ENCODE measurements at places on chromosomes 6 and 20.

GRCh38 chr6:137776786-137777686 is 90.0 kb upstream of the TNFAIP3 start:
- no peak for DNase-seq

- no peak for DNase-seq
These were observed 10.9 kb upstream of the ATRN start for GRCh38 chr20:3459881-3460307.

DNA sequence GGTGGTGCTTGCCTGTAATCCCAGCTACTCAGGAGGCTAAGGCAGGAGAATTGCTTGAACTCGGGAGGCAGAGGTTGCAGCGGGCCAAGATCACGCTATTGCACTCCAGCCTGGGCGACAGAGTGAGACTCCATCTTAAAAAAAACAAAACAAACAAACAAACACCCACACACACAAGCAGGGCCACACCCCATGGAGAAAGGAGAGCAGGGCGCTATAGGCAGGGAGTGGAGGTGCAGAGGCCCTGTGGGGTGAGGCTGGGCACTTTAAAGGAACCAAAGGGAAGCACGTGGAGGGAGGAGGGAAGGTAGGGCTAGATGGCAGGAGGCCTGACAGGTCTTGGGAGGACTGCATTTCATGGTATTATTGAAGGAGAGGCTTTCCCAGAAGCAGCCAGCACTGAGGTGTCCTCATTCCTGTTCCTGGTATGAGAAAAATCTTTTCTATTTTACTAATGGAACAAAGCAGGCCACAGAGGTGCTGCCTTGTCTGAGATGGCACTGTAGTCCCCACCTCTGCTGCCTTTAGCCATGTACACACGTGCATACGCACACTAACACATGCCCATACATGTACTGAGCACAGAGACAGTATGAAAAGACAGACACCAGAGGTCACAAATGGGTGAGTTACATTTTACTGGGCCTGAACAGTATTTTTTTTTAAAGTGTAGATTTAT is 44.0 kb downstream of the BCAS4 start:
- DNase-seq: peak; percentile 37

DNA sequence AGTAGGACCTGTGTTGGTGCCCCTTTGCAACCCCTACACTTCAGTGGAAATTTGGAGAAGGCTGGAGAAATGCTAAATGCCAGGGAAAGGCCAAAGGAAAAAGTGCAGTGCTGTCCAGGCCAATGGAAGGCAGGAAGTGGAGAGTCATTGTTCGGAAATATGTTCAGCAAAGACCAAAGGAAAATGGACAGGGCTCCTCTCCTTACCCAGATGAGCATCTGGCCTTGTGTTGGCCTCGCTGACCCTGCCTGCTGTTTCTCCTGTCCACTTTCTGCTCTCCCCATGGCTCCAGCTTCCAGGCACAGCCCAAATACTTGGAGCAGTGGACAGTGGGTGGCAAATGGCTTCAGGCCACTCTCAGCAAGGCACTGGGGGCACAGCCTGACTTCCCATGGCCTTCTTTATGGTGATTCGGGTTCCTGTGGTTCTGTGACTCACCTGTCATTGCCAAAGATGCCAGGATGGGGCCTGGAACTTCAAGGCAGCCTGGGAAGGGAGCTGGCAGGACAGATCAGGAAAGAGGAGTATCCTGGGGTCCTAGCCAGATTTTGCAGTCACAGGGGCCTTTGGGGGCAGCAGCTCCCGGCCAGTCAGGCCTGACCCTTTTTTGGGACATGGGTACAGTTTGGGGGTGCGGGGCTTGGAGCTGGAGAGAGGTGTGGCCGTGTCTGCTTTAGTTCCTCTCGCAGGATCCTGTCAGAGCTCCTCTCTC is 190.9 kb upstream of the SLC24A3 start:
- DNase-seq: no peak

GRCh38 chr6:76876922-76877553 is 586.3 kb downstream of the HTR1B start:
- no peak for DNase-seq

DNA sequence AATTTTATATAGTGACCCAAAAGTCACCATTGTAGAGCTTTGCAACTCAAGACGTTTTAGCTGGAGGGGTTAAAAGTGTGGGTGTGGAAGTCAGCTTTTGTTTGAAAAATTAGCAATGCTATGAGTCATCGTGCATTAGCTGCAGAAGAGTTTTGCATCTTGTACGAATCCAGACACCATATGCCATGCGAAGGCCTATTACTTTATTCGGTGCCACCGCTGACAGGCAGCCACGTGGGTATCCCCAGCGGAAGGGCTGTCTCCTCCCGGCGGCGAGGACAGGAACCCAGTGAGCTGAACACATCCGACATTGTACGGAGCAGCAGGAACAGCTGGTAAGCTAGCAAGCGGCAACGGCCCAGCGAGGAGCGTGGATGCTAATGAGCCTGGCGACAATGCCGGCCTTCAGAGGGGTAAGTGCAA is 84.4 kb downstream of the INSM1 start:
- DNase-seq: peak; percentile 86

- no peak for DNase-seq
These were observed 1.3 kb upstream of the DDR1 start for GRCh38 chr6:30882759-30883684.

DNA sequence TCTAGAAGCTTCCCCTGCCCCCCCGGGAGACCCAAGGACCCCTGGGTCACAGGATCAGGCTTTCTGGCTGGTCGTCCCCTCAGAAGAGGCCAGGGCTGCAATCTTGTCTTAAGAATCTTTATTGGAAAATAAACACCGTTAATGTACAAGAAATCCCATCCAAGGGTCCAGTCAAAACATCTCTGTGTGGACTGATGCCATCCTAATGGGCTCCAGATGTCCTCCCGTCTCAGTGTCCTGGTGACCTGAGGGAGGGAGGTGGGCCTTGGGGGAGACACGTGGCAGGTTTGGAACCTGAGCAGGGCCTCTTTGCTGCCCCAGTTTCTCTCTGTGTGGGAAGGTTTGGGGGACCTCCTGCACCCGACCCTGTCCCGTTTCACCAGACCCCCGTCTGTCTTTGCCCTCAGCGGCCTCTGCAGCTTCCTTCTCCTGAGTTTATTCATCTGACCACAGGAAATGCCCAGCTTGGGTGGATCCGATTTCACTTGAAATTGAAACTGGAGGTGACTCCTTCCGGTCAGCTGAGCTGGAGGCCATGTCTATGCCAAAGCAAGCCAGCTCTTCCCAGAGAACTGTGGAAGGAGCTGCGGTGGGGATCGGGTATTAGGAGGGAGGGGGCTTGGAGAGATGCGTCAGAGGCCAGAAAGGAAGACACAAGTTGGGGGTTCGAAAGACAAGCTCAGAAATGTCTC is 75.1 kb downstream of the SLC2A10 start:
- DNase-seq: no peak

DNA sequence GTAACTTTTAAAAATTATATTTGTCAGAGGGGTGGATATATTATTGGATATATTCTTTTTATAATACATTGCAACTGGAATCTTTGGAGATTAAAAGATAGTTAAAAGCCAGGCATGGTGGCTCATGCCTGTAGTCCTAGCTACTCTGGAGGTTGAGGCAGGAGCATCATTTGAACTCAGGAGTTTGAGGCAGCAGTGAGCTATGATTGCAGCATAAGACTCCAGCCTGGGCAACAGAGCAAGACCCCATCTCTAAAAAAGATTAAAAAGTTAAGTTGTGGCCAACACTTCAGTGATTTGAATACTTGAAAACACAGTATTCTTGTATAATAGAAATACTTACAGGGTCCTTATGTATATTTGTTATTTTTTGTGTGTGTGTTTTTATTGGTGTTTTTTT is 15.2 kb downstream of the MAPRE1 start:
- DNase-seq: no peak

- DNase-seq: no peak
These were observed 26.3 kb downstream of the LHFPL5 start for GRCh38 chr6:35831257-35832007.
